Stimulated activated CD4-positive, alpha-beta T cell treated with anti-CD3 and anti-CD28 coated beads, Interleukin-1b, Interleukin-23, amount 100 ng/mL, for 4 hours (primary cell): ENCODE measurements at places on chromosomes 6 and 20.

- no peak for DNase-seq
These were observed 233.0 kb downstream of the GMPR start for GRCh38 chr6:16471222-16471909.

DNA sequence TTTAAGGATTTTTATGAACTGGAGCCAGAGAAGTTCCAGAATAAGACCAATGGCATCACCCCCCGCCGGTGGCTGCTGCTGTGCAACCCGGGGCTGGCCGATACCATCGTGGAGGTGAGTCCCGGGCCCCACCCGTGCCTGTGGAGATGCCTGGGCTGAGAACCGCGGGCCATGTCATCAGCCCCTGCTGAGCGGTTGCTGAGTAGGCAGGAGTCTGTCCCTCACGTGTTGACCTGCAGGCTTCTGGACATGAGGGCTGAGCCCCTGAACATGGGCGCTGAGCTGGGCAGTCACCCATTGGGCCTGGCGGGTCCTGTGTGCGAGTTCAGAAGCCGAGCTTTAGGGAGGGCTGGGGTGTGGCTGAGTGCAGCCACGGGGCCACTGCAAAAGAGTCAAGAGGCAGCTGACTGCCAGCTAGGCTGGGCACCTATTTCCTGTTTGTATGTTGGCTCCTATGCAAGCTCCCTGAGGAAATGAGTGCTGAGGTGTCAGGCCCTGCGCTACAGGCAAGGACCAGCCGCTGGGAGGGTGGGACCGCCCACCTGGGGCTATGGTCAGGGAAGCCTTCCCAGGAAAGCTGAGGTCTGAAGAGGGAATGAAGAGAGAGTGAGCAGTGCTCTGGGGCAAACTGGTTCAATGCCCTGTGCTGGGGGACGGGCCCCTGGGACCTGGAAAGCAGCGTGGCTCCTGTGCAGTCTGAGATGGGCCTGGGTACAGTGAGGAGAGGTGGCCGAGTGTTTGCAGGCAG is 34.3 kb downstream of the PYGB start:
- no peak for DNase-seq

- DNase-seq: no peak
These were observed 28.6 kb downstream of the GPX5 start for GRCh38 chr6:28553986-28554881.

GRCh38 chr6:158737082-158737709 is 82.0 kb downstream of the EZR start:
- no peak for DNase-seq
